ENCODE measurements at places on chromosomes 2 and 18.

DNA sequence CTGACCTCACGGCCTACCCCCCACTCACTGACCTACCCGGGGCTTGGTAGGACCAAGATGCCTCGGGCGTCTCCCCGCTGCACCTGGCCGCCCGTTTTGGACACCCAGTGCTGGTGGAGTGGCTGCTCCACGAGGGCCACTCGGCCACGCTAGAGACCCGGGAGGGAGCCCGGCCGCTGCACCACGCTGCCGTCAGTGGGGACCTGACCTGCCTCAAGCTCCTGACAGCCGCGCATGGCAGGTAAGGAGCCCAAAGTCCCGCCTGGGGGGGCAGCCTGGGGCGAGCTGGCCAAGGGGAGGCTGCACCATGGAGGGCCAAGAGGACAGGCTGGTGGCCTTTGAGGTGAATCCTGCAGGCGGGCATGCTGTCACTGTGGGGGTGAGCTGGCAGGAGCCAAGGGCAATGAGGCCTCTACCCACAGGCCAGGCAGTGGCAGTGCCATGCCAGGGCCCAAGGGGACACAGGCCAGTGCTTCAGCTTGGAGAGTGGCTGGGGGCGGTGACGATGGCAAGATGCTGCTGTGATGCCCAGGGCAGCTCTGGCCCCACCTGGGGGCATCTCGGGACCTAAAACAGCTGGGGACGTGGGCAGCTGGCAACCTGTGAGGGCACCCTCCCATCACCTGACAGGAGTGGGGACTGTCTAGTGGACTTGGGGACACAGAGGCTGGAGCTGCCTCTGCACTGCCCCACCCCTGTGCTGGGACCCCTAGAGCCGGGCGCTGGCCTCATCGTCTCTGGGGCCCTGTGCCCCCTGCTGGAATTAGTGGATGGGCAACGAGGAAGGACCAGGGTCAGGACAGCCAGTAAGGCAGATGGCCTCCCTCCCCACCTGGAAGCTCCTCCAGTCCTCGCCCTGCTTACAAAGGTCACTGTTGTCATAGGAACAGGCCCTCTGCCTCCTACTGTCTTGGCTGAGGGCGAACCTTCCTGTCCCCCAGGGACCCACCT lies 2.0 kb downstream of the ESPNL start:
- no peak for DNase-seq

DNA sequence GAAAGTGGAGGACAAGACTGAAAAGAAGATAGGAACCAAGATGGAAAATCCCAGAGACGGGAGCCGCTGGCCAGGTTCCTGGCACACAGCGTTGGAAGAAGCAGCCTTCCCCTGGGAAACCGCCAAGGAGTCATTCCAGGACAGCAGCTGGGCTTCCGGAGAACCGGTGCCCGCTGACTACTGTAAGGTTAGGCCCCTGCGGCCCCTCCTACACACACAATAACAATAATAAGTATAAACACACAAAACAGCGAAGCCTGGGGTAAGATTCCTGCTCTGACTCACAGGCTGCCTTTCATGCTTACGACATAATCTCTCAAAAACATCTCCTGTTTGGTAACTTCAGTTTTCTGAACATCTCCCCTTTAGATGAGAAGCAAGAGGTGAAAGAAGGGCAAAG lies 28.1 kb upstream of the MYCN start:
- no peak for DNase-seq

DNA sequence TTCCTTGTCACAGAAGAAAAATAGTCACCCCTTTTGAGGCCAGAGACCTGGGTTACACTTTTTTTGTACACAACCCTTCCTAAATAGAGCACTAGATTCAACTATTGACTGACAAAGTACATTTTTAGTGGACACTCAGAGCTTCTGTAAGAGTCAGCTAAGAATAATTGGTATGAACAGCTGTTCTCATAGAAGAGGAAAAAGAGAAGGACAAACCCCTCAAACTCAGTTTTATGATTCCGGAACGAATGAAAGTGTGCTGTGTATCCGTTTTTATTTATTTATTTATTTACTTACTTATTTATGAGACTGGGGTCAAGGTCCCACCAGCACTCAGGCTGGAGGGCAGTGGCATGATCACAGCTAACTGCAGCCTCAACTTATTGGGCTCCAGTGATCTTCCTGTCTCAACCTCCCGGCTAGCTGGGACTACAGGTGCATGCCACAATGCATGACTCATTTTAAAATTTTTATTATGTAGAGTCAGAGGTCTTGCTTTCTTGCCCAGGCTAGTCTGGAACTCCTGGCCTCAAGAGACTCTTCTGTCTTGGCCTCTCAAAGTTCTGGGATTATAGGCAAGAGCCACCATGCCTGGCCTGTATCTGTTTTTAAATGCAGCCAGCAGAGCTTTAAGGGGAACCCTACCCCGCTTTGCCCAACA lies 36.0 kb upstream of the FZD5 start:
- DNase-seq: no peak

GRCh38 chr18:76137216-76137615 lies 357.8 kb downstream of the ZNF516 start:
- DNase-seq: no peak

DNA sequence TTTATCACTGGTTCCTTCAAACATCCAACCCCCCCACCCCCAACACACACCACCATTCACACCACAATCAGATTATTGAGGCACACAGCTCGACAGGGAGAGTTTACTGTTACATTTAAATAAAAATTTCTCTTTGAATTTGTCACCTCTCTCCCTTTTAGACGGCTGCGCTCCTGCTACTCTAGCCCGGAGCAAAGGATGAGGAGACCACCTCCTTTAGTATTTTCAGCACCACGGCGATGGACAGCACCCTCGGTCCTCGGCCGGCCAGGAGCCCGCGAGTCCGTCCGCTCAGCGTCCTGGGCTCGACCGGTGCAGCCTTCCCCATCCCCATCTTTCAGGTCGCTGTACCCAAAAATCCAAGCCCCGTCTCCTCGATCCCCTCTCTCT lies 892 bp downstream of the CELF4 start:
- DNase-seq: no peak

- no peak for DNase-seq
These were observed 146.3 kb upstream of the L3MBTL4 start for GRCh38 chr18:6561016-6561415.

- no peak for DNase-seq
These were observed 496.7 kb upstream of the MYT1L start for GRCh38 chr2:2827761-2828221.
